ENCODE measurements at places on chromosomes 5 and 9.

DNA sequence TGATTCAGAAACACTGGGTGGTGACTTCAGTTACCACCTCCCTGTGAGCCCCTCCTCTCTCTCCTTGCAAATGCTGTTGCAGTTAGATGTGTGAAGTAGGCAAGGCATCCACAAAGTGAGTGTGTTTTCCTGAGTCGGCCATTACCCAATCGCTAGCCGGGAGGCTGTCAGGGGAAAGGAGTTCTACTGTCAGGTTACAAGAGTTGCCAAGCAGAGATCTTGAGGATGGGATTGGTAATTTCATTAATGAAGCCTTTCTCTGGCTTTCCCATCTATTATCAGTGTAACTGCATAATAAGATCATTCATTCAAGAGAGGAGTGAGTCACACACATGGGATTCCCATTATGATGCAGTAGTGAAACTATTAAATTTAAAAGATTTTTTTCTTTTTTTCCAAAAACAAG is 106.9 kb downstream of the GLDC start:
- no peak for DNase-seq

DNA sequence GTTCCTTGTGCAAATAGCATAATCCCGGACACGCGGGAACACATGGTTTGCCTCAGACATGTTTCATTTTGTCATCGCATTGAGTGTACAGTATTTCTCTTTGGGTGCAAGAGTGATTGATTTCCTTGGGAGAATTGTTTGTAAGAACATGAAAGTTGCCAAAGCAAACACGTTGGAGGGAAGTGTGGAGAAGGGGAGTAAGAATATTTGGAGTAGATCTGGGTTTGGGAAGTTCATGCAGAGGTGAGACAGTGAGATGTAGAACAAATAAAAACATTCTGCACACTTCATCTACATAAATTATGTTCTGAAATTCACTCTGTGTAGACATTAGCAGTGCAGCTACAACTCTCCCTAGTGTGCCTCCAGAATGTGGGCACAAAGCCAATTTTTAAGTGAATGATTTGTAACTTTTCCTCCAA is 24.0 kb downstream of the FOXD1 start:
- DNase-seq = no peak

- DNase-seq = no peak
Observed at GRCh38 chr5:137400571-137400970, 98.6 kb downstream of the SPOCK1 start.

DNA sequence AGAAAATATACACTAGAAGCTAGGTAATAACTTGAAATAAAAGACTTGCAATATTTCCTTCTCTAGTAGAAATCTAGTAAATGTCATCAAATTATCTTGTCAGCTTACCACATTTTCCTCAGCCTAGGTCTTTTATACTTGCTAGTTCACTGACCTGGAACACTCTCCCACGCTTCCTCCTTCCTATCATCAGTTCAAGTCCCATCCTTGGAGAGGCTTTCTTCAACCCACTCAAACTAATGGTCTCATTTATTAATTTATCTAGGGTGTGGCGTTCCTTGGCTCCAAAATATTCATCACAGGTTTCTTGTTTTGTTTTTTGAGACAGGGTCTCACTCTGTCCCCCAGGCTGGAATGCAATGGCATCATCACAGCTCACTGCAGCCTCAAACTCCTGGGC is 2.9 kb downstream of the FAM13B start:
- no peak for DNase-seq

- DNase-seq = no peak
Observed at GRCh38 chr9:98805506-98806272, 1.8 kb upstream of the GALNT12 start.

DNA sequence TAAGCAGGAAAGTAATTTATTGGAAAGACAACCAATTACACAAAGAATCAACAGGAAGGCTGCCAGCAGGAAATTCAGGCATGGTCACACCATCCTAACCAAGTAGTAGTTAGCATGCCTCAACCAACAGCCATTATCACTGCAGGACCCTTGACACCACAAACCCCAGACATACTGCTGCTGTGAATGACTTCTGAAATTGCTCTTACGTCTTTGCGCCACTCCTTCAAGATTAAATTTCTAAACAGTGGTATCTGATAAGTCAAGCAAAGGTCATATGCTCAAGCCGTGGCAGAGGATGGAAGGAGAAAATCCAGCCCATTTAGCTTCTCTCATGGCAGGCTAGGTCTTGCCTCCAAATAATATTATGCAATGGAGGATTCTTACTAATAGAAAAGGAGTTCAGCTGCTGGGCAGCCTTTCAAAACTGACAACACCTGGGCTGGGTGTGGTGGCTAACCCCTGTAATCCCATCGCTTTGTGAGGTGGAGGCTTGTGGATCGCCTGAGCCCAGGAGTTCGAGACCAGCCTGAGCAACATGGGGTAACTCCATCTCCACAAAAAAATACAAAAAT is 5.0 kb upstream of the PTGER4 start:
- no peak for DNase-seq

- DNase-seq = no peak
Observed at GRCh38 chr9:116859763-116860162, 172.7 kb downstream of the TRIM32 start.

DNA sequence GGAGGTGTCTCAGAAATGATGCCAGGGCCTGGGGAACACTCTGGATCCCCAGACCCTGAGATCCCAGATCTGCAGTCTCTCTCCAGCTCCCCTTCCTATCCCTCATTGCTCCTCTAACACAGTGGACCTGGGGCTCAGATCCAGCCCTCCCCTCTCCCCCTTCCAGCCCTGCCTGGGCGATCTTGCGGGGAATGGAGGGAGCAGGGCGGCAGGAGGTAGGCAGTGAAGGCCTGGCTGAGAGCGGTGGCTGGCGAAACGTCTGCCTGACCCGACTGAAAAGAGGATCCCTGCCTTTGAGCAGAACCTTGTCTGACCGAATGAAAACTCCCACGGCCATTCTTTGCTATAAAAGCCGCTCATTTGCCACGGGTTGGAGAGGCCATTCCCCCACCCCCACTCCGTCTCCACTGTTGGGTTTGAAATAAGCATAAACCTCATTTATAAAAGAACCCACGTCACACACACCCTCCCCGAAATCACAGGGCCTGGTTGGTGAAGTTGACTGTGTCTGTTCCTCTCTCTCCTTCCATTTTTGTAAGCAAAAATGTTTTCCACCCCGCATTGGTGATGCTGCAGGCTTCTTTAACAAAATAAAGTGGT is 8.8 kb downstream of the MSX2 start:
- no peak for DNase-seq

GRCh38 chr5:13316176-13316575 is 628.3 kb downstream of the DNAH5 start:
- no peak for DNase-seq

GRCh38 chr5:17021602-17021932 is 85.5 kb upstream of the MYO10 start:
- DNase-seq = no peak

DNA sequence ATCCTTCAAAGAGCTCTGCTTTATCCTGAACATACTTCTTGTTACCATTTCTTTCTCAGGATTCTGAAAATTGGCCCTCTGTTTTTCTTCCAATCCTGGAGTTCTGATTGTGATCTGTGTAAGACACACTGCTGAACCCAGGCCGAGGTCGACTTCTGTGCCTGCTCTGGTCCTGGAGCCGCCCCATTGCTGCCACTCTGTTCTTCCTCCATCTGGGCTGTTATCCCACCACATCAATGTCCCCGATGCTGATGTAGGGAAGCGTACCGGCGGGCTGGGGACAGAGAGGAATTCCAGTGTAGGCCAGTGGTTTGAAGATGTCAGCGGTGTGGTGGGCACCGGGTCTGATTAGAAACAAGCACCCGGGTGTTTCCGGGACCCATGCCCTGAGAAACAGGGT is 102.5 kb downstream of the LIFR start:
- no peak for DNase-seq

GRCh38 chr5:17249029-17249634 is 31.7 kb downstream of the BASP1 start:
- no peak for DNase-seq

GRCh38 chr5:60630179-60630578 is 69.8 kb downstream of the DEPDC1B start:
- no peak for DNase-seq

- DNase-seq = no peak
Observed at GRCh38 chr5:40260361-40260760, 419.4 kb upstream of the PTGER4 start.

DNA sequence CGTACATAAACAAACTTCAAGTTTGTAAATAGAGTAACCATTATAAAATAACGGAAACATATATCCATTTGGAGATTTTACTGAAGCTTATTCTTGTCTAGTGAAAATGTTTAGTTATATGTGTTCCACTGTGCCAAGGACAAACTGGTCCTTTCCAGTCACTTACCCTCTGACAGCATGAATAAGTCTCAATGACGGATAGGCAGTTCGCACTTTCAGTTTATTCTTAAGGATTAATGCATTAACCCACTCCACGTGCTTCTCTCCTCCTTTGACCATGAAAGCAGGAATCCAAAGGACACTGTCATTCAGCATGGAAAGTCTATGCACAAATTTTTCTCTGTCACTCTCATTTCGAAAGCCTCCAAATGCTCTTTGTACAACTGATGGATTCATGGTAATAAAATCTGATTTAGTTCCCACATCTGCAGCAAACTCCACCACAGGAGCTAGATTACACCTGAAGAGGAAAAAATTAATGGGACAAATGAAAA is 47.1 kb downstream of the ST8SIA4 start:
- no peak for DNase-seq

- DNase-seq = no peak
Observed at GRCh38 chr5:178671602-178672144, 44.8 kb upstream of the CLK4 start.

DNA sequence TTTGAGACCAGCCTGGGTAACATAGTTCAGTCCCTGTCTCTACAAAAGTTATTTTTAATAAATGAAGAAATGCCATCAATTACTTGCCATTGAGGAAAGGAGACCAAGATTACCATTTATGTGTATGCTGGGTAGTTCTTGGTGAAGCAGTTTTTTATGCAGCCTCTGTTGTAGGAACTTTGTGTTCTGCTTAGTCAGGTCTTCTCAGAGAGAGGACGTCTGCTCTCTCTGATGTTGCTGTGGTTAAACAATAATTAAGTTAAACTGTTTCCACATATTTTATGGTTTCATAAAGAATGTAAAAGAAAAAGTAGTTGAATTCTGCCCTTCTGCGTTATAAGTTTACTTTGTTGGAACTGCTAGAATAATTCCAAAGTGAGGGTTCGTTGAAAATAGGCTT is 210.5 kb downstream of the KDM4C start:
- DNase-seq = no peak

GRCh38 chr5:1324719-1325190 is 20.1 kb downstream of the CLPTM1L start:
- DNase-seq = no peak

- no peak for DNase-seq
Observed at GRCh38 chr5:675871-676698, 17.1 kb downstream of the TPPP start.

DNA sequence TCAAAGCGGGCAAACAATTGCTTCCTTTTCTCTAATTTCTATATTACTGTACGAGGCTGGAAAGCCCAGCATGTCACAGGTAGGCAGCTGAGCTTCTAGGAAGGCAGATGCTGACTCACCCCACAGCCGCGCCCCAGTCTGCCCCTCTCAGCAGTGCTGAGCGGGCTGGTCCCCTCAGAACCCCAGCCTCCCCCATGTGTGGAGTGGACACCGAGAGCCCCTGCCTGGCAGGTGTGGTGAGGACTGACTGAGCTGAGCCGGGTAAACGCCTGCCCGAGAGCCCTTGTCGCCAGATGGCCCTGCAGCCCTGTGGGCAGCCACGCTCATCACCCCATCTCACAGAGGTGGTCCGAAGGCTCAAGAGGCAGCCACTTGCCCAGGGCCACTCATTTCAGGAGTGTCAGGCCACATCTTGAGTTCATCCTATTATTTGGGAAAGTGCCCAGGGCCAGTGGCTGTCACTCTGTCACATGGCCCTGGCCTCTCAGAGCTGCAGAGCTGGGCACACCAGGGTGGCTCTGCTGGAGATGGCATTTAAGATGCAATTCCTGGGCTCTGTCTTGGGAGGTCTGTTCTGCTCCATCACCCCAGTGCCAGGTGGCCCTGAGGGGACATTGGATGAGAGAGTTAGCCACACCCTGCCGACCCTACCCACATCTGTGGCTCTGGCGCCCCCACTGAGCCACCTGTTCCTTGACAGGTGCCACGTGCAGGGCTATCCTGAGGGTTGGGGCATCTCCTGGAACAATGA is 12.4 kb downstream of the CARD19 start:
- no peak for DNase-seq
